Fibroblast of skin of left biceps (primary cell): ENCODE measurements at places on chromosomes 16 and 17.

GRCh38 chr17:81656835-81657234 is 493 bp upstream of the PDE6G start:
- DNase-seq = no peak

GRCh38 chr17:21452377-21453143 is 76.4 kb downstream of the KCNJ12 start:
- peak; percentile 46 for DNase-seq

DNA sequence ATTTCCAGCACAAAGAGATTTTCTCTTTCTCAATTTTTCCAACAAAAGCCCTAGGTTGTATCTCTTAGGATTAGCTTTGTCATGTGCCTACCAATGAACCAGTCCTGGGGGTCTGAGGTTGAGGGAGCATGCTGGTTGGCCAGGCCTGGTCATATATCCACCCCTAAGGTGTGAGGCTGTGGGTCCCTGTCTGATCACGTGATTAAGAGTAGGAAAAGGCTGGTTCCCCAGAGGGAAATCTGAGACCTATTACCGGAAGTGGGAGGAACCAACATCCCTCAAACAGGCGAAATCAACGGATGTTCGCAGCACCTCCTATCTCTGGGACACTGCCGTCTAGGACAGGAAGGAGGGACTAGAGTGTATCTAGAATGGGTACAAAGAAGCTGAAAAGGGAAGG is 185.7 kb upstream of the IRX5 start:
- DNase-seq = no peak

GRCh38 chr16:1825864-1826690 is 548 bp downstream of the HAGH start:
- no peak for DNase-seq

- peak; percentile 61 for DNase-seq
These were observed 191.8 kb downstream of the PRKCA start for GRCh38 chr17:66494023-66494803.

DNA sequence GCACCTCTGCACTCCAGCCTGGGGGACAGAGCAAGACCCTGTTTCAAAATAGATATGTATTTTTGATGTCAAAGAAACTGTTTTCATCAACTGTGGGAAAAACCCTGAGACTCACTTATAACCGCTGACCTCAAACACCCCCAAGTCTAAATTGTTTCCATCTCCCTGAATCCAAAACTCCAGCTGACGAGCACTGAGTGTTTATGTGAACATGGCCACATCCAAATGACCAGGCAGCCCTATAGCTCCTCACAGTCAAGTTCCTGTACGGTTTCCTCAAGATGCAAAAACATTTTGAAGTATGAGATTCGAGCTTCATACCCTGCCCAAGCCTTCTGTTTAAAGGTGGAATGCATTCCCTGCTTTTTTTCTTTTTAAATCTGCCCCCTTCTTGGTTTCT is 45.3 kb upstream of the ZCCHC14 start:
- no peak for DNase-seq

GRCh38 chr16:58462089-58462488 is 37.9 kb upstream of the NDRG4 start:
- no peak for DNase-seq

DNA sequence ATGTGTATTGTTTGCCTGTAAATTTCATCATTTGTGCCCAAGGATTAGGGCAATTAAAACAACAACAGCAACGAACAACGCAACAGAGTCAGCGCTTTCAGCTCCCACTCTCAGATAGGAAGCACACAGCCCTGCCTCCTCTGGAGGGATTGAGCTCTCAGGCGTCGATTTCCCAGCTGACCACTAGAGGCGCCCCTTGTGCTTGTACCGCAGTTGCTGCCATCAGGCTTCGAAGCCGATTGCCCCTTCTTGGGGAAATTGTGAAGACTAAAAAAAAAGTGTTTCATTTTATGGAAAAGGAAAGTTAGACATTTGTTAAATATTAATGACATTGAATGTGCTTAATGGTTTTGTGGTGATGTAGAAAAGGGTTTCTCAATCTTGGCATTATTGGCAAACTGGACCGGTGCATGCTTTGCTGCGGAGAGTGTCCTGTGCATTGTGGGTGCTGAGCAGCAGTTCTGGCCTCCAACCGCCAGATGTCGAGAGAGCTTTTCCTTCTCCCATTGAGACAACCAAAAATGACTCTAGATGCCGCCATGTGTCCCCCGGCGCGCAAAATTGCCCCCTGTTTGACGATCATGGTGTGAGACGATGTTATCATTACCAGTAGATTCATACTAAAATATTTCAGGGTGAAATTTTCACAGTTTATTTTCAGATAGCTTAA is 650.4 kb upstream of the RBFOX1 start:
- DNase-seq = no peak

DNA sequence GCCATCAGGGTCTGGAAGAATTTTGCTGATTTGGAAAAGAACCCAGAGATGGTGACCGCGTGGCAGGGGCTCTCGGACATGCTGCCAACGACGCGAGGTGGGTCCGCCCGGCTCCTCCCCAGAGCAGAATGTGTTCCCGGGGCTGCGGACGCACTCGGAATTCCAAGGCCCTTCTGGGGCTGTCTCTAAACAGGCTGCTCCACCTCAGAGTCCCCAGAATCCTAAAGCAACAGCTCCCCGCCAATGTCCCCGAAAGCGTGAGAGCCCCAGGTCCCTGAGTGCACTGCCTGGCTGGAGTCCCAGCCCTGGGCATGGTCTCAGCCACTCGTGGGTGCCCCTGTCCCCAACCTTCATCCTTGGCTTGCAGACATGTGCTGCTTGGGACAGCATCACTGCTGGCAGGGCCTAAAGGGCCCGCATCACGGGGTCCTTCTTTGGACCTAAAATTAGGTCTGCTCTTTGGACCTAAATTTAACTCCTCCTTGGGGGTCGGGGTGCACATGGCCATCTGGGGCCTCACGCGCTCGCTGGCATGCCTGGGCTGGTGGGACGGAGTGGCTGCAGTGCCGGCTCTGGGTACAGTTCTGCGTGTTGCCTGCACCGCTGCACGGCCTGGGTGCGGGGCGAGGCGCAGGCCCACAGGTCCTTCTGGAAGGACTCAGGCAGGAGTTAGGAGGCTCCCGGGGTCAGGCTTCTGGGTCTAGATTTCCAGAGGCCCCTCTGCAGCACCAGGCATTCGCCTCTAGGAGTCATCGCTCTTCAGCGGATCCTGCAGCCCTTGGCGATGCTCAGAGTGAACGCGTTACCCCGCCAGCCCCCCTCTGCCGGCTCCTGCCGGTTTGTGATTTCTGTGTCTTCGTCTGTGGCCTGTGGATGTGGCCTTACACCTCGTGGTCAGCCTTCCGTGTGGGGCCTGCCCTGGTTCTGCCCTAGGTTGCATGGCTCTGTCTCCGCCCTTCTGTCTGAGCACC is 41.9 kb upstream of the CHMP6 start:
- DNase-seq = no peak

DNA sequence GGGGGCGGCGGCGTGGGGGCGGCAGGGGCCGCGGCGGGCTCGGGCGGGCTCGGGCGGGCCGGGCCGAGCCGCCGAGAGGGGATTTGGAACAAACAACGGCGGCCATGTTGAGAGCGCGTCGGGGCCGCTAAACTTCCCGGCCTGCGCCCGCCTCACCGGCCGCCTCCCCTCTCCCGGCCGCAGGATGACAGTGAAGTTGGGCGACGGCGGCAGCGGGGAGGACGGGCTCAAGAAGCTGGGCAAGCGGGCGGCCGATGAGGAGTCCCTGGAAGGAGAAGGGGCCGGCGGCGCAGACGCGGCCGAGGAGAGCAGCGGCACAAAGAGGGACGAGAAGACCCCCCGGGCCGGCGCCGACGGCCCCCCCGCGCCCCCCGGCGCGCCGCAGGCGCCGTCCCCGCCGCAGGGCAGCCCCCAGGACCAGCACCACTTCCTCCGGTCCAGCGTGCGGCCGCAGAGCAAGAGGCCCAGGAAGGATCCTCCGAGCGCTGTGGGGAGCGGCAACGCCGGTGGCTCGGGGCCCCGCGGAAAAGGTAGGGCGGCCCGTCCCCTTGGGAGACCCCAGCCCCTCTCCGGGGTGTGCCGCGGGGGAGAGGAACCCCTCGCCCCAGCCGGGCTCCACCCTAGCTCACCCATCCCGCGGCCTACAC is 2.4 kb downstream of the CRAMP1 start:
- DNase-seq = no peak

DNA sequence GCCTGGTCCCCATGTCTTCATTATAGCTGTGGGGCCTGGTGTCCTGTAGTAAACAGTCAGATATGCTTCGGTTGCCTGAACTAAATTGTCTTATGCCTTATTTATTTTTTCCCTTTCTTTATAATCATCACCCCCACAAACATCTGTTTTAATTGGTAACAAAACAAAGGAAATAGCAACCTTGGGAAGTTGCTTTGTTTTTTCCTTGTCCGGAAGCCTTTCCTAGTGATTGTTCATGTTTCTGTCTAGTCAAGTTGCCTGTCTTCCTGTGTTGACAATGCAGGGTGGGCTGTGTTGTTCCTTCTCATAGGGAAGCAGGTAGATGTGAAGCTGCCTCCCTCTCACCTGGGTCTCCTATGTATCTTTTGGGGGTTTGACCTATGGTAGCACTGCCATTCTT is 16.7 kb downstream of the PGS1 start:
- no peak for DNase-seq

DNA sequence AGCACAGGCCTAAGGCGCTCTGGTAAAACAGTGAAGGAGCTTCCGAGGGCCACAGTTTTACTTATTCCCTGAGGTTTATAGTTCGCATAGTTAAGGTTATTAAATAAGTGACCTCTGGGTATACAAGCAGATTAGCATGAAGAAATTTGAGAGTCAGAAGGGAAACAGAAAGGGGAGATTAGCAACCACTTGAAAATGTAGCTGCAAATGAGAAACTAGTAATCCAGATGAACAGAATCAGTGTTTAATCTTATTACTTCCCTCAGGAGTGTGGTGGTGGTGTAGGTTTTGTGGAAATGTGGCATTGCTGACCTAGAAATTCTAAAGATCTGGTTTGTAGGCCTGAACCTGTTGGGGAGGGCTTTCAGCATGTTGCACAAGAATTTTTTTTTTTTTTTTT is 130.4 kb downstream of the CCDC182 start:
- DNase-seq = no peak

DNA sequence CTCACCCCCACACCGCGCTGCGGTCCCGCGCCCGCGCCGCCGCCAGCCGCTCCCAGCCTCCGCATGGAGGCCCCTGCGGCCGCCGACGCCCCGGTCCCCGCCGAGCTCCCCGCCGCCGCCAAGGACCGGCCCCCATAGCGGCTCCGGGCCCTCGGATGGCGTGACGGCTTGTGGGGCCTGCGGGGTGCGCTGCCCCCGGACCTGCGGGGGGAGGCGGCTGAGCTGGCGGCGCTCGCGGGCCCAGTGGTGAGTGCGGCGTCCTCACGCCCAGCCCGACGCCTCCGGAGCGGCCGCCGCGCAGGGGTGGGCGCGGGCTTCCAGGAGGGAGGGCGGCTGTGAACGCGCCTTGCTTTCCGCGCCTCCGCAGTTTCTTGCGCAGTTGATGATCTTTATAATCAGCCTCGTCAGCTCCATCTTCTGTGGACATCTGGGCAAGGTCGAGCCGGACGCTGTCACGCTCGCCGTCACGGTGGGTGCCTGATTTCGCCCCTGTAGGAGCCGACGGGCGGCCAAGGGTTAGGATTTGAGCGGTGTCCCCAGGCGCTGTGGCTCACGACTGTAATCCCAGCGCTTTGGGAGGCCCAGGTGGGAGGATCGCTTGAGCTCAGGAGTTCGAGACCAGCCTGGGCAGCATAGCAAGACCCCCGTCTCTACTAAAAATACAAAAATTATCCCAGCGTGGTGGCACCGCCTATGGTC is 46.4 kb downstream of the SLC47A1 start:
- DNase-seq = no peak

DNA sequence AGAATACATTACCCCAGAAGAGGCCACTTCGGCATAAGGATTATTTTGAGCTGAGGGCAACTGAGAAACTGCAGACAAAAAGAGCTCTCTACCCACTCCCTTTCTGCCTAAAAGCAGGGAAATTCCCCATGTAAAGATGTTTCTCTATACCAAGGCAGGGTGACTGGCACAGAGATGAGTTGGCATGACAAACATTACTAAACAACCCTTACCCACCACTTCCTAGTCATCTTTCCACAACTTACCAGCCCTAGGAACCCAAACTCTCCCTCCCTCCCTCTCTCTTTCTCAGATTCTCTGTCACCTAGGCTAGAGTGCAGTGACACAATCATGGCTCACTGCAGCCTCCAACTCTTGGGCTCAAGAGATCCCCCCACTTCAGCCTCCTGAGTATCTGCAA is 68.6 kb downstream of the EMP2 start:
- no peak for DNase-seq

DNA sequence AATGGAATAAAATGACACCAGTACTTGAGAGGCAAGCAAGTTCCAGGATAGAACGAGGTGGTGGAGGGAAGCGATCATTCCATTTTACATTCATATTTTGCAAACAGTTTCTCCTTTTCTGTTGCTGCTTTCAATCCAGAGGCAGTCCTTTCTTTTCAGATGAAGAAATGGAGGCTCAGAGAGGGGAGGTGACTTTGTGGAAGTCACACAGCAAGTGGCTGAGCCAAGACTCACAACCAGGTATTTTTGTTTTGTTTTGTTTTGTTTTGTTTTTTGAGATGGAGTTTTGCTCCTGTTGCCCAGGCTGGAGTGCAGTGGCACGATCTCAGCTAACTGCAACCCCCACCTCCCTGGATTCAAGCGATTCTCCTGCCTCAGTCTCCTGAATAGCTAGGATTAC is 29.3 kb downstream of the GPR142 start:
- DNase-seq = no peak

DNA sequence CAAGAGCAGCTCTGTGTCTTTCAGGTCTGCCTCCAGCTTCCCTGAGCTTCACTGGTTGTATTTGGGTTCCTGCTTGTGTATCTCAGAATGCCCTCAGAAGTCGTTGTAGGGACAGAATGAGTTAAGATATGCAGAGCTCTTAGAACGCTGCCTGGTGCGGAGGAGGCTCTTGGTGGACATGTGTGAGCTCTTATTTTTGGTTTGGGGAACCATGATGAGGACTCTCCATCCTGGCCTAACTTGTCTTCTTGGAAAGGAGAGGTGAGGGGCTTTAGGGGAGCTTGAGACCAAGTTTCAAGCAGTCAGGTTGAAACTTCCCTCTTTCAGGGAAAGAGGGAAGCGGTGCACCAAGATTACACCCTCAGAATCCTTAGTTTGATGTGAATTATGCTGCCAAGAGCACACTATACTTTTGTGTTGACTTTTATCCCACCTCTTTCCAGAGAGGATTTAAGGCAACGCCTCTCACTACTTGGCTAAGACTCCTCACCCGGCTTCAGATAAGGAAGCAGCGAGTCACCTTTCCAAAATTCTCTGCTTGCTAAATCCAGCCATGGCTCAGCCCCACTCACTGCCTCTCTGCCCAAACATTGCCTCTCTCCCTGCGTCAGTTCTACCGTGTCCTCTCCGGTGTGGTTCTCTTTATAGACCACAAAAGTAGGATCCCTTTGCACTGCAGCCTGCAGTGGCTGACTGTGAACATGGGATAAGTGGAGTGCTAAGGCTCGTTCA is 12.7 kb downstream of the CDK5RAP3 start:
- no peak for DNase-seq

- no peak for DNase-seq
These were observed 105.7 kb downstream of the C17orf67 start for GRCh38 chr17:56727876-56728617.

DNA sequence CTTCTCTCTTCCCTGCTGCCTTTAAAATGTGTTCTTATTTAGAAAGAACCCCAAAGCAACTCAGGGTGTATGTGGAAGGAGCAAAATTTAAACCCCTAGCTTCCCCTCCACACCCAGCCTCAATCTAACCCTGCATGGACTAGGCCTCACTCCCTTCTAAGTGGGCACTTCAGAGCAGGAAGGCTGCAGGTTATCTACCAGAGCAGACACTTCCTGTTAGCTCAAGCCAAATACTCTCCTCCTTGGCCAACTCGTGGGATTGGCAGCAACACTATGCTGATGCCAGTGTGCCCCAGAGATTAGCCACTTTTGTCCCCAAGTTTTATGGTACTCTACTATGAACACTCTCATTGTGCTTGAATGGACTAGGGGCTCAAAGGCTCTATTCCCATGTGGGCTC is 35.6 kb downstream of the CCDC42 start:
- DNase-seq = no peak
